Fibroblast of skin of scalp (primary cell): ENCODE measurements at places on chromosomes 4 and X.
A peak's percentile ranks its signal among the peaks of the same experiment; 100 is the strongest.

- DNase-seq = no peak
Observed at GRCh38 chr4:159273841-159274240, 171.0 kb downstream of the RAPGEF2 start.

- DNase-seq = no peak
Observed at GRCh38 chr4:144572660-144573059, 73.3 kb upstream of the HHIP start.

GRCh38 chr4:32631831-32632230 lies 1911.7 kb downstream of the PCDH7 start:
- no peak for DNase-seq

DNA sequence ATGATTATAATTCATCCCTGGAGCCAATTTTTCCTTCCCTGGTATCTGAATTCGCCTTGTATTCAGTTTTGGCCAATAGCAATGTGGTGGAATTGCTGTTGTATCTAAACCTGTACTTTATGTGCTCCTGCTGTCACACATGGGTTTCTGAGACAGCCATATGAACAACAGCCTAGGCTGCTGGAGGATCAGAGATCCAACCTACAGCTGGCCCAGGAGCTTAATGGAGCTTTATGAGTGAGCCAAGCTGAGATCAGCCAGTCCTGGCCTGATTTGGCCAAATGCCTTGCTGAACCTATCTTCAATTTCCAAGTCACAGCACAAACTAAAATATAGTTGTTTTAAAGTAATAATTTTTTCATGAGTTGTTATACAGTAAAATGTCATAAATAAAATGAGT lies 1071.5 kb downstream of the PCDH7 start:
- no peak for DNase-seq

DNA sequence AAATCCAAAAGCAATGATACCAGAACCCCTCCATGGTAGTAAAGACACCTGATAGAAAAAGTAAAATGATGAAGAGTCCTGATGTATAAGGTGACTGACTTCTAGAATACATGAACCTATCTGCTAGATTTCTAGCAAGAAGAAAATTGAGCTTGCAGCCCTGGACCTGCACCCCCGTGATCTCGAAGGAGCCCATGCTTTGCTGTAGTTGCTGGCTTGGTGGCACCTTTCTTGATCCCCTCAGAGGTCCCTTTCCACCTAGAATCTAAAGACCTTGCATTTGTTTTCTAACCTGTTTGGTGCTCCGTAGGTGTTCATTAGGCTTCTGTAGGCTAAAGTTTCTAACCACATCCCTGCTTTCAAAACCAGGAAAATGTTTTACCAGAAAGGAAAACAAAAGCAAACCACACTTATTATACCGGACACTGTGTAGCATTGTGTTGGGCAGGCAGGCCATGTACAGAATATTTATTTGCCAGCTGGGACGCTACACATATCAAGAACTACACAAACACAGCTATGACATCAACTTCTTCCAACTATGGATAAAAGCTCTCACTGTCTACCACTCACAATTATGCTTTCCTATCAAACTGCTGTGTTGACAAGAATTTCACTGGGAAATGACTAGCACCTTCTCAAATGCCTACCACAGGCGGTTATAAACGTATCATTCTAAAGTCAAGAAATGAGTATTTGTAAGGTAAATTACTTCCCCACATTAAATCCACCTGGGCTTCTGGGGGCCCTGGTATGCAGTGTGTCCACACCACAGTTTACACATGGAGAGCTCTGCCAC lies 316.2 kb downstream of the UNC5C start:
- DNase-seq = no peak

DNA sequence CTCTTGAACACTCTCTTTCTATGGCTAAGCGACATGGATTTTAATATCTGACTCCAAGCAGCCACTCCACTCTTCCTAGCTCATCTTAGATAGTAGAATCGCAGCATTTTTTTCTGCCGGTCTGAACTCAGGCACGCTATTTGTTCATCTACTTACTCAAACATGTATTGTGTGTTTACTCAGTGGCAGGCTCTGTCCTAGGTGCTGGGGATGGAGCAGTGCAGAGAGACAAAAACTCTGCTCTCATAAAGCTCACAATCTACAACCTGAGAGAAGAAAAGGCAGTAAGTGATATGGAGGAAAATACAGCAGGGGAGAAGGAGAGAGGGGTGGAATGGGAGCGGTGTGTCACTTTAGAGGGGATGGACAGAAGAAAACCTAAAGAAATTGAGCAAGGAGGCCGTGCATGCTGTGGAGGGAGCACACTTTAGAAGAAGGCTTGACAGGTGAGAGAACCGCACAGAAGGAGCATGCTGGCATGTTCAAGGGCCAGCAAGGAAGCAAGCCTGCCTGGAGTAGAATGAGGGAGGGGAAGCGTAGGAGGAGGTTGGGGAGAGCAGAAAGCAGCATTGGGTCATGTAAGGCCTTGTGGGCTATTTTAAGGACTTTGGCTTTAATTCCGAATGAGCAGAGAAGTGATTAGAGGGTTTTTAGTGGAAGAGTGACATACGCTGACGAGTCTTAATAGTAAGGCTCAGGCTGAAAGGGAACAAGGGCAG lies 132.0 kb downstream of the ANK2 start:
- no peak for DNase-seq

- no peak for DNase-seq
Observed at GRCh38 chr4:82431831-82432230, 1.4 kb downstream of the ENOPH1 start.

DNA sequence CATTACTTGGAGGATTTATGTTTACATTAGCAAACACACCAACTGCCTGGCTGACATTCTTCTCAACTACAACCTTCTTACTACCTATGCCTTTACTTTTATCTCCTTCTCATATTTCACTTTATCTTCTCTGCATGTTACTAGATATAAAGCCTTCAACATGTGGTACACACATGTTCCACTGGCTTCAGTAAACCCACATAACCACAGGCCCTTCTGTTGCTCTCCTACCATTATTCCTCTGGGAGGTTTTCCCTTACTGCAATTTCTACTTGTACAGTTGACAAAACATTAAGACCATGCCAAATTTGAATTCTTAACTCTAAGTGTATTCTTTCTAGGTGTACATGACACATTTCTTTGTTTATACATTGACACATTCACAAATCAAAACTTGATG lies 133.1 kb downstream of the ARAP2 start:
- peak; percentile 45 for DNase-seq

DNA sequence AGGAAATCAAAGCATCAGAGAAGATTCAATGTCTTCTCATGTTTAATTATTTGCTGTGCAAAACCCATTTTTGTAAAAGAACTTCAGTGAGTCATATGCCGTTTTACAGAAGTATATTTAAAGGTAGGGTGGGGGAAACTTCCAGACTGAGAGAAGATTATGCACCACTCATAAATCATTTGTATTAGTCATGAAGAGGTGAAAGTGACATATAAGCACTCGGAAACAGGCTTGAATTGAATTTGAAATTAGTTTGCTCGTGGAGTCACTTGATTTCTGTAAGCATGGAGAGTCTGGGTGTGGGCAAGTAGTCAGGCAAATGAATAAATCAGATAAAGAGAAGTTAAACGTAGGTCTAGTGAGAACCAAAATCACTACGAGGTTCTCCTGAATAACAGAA lies 335.1 kb downstream of the ANK2 start:
- peak; percentile 46 for DNase-seq

DNA sequence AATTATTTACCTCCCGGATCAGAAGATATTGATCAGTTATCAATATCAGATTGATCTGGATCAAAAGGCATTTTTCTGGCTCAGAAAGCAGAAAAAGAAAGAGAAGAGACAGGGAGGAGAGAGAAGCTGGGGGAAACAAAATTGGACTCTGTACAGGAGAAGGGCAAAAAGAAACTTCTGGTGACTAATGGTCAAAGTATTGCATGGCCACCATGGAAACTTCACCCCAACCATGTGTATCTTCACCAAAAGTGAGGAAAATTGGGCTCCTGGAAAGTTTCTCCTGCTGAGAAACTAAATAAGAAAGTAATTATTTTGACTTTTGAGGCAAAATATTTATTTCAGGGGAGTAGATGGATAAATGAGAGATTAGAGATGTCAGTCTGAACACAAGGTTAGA lies 33.9 kb downstream of the RNF150 start:
- peak; percentile 52 for DNase-seq

- peak; percentile 22 for DNase-seq
Observed at GRCh38 chr4:48642421-48643374, 137.4 kb downstream of the FRYL start.

- DNase-seq = peak; percentile 62
Observed at GRCh38 chrX:48508400-48509244, at the start of gene PORCN. Gene PORCN (plus strand): TSS chrX:48508992. CDS start chrX:48509821, 829 bp downstream.

GRCh38 chrX:104130808-104131207 lies 18.5 kb downstream of the ZCCHC18 start:
- DNase-seq = no peak

- no peak for DNase-seq
Observed at GRCh38 chr4:1469607-1470392, 63.6 kb upstream of the NKX1-1 start.

DNA sequence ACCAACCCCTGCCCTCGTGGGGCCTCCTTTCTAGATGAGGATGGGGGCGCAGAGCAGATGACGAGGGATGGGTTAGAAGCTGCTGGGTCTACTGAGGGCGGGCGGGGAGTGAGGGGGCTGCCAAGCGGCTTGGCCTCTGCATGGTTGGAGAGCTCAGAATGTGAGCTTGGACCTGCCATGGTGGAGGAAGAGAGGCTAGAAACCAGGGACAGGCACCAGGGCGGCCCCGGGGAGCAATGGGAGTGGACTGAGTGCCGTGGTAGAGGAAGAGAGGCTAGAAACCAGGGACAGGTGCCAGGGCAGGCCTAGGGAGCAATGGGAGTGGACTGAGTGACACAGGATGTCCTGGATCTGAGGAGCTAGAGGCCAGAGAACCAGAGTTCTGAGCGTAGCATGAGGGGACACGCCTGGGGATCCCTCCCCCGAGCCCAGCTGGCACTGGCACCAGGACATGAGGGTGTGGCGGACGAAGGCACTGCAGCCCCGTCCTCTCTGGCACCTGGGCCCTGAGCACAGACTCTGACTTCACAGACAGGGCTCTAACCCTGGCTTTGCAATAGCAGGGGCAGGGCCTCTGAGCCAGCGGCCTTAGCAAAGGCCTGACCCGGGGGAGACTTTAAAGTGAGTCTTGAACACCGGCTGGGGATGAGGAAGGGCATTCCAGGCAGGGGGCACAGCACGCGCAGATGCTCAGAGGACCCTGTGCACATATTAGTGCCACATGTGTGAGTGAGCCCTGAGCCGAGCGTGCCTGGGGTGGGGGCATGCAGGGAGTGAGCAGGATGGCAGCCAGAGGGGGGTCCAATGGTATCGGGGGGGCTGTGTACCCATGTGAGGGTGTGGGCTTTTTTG lies 214.0 kb upstream of the PSAPL1 start:
- no peak for DNase-seq

GRCh38 chr4:102553982-102554381 lies 52.8 kb downstream of the NFKB1 start:
- no peak for DNase-seq

DNA sequence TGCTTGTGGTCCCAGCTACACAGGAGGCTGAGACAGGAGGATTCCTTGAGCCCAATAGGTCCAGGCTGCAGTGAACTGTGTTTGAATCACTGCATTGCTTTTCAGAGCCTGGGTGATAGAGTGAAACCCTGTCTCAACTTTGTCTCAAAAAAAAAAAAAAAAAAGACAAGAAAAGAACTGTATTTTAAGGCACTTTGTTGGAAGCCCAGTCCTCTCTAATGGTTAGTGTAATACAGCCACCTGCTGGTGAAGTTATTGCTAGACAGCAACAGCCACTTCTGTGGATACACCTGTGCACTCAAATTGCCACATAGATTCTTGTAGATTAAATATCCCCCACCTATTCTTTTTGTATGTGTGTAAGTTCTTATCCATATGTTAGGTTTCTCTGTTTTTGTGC lies 10.1 kb upstream of the FGG start:
- peak; percentile 38 for DNase-seq

- DNase-seq = no peak
Observed at GRCh38 chrX:41475591-41476241, 28.6 kb downstream of the NYX start.

DNA sequence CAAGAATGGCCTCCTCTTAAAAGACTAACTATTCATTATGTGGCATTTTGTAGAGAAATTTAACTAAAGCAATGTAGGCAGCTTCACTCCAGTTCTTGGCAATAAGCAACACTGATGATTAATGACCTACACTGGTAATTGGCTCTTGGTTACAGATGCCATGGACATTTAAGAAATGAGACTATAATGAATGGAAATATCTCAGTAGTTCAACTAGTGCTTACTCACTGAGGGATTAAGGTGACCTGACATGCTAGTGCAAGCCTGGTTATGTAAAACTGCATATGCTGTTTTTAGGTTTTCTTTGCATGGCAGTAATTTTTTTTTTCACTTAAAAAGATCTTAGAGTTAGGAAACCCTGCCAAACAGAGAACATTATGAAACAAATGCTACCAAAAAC lies 152.7 kb upstream of the AADAT start:
- peak; percentile 2 for DNase-seq

- DNase-seq = no peak
Observed at GRCh38 chrX:130625386-130625785, 223.6 kb downstream of the RBMX2 start.

GRCh38 chrX:123962006-123962467 lies 531 bp downstream of the STAG2 start:
- DNase-seq = no peak

GRCh38 chrX:39427492-39427891 lies 626.2 kb downstream of the MID1IP1 start:
- DNase-seq = no peak

- DNase-seq = no peak
Observed at GRCh38 chr4:105679186-105679585, 29.3 kb downstream of the INTS12 start.

- DNase-seq = no peak
Observed at GRCh38 chr4:154367659-154368058, 123.9 kb downstream of the DCHS2 start.

- DNase-seq = no peak
Observed at GRCh38 chr4:177761692-177762091, 319.5 kb upstream of the AGA start.

- no peak for DNase-seq
Observed at GRCh38 chr4:48718818-48719465, 61.1 kb downstream of the FRYL start.

DNA sequence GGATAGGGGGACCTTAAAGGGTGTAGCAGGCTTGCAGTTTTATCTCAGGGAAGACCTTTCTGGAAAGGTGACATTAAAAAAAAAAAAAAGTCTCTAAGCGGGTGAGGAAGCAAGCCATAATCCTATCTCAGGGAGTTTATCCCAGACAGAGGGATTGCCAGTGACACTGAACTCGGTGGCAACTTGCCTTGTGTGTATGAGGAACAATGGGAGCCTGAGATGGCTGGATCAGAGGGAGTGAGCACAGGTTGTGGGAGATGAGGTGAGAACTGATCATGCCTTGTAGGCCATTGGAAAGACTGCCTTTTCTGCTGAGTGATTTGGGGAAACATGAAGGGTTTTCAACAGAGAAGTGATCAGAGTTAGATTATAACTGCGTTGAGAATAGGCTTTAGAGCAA lies 31.1 kb downstream of the DTHD1 start:
- DNase-seq = no peak

- DNase-seq = no peak
Observed at GRCh38 chrX:96483647-96484160, 200.9 kb upstream of the DIAPH2 start.
